Cardiac muscle cell (in vitro differentiated cells and primary cell): ENCODE measurements at places on chromosomes 7 and 10. TPM values are rescaled to one million over a fixed set of nuclear protein-coding genes. Genes with fewer than 3 reads are reported as not detected.

- H3K4me1 ChIP-seq = peaks cover 17% of the 10 kb centered on the region
- H3K27me3 ChIP-seq = no peaks in the 10 kb centered on the region
- H3K27ac ChIP-seq = no peak overlapping the region
- no peak overlapping the region for H3K4me3 ChIP-seq
These were observed 145.0 kb downstream of the ELFN1 start for GRCh38 chr7:1815051-1815481.

TMEM178B gene
- total RNA-seq = 0.07 and 0.39 TPM in 2 replicates

SEMA3E gene
- 0.78 and 0.92 TPM in 2 replicates for total RNA-seq

CEP55 gene
- total RNA-seq = 2.8 and 23.8 TPM in 2 replicates

GRCh38 chr7:113087071-113087998 is 708 bp upstream of the GPR85 start:
- peak; percentile 78 for DNase-seq
- H3K4me1 ChIP-seq = no peaks in the 10 kb centered on the region
- no peak overlapping the region for H3K27ac ChIP-seq
- H3K36me3 ChIP-seq = no peaks in the 10 kb centered on the region
- H3K27me3 ChIP-seq = peaks cover 2% of the 10 kb centered on the region

GRCh38 chr7:149865437-149865836 is 8.3 kb upstream of the ATP6V0E2 start:
- H3K4me1 ChIP-seq = no peaks in the 10 kb centered on the region
- no peak overlapping the region for H3K4me3 ChIP-seq
- no peaks in the 10 kb centered on the region for H3K27me3 ChIP-seq
- no peak for DNase-seq
- H3K27ac ChIP-seq = no peak overlapping the region

DNA sequence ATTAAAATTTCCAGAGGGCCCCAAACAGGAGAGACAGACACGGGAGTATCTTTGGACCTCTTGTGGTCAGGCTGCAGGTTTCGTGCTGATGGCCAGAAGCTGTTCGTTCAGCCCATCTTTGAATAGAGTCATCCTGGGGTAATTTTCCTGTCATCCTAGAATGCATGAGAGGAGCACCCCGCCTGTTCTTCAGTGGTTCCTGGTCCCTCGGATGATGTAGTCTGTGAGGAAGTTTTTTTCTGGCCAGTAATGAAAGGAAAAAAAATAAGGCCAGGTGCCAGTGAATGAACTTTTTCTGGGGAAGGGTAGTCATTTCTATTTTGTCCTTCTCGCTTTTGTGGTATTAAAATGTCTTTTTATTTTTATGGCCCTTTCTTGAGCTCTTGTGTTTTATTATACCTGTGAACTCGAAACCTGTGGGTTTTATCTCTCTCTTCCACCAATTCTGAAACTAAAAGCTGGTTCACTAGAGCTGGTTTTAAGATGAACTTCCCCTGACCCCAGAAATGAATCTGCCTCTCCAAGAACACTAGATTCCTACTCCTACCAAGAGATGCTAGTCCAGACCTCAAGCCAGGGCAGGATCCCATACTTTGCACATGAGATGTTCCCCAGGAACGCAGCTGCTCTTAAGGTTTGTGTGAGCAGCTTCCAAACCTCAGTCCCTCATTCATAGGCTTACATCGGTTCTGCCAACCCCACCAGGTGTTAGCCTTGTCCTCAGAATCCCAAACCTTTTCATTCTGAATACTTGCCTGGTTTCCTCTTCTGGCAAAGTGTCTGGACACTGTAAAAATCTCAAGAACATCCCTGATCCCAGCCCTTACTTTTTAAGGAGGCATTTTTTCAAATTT is 15.4 kb upstream of the MEST start:
- no peaks in the 10 kb centered on the region for H3K27me3 ChIP-seq
- no peak for DNase-seq
- H3K36me3 ChIP-seq = no peaks in the 10 kb centered on the region
- no peak overlapping the region for H3K27ac ChIP-seq

- no peak overlapping the region for H3K4me3 ChIP-seq
- no peaks in the 10 kb centered on the region for H3K4me1 ChIP-seq
- DNase-seq = no peak
- H3K27ac ChIP-seq = no peak overlapping the region
These were observed 102.5 kb downstream of the PCLO start for GRCh38 chr7:83060218-83060617.

- DNase-seq = no peak
- no peaks in the 10 kb centered on the region for H3K36me3 ChIP-seq
- H3K4me1 ChIP-seq = no peaks in the 10 kb centered on the region
- H3K4me3 ChIP-seq = no peak overlapping the region
- no peaks in the 10 kb centered on the region for H3K27me3 ChIP-seq
- no peak overlapping the region for H3K27ac ChIP-seq
These were observed 105.8 kb downstream of the ARHGAP22 start for GRCh38 chr10:48498940-48499510.

- no peak overlapping the region for H3K4me3 ChIP-seq
- H3K27ac ChIP-seq = peak overlapping the region; percentile 80
- H3K27me3 ChIP-seq = no peaks in the 10 kb centered on the region
- no peaks in the 10 kb centered on the region for H3K36me3 ChIP-seq
- peaks cover 38% of the 10 kb centered on the region for H3K4me1 ChIP-seq
These were observed 193.5 kb downstream of the CFTR start for GRCh38 chr7:117673367-117673766.

LBX1 gene
- not detected in 2 replicates for total RNA-seq

CPN1 gene
- total RNA-seq = not detected in 2 replicates

DNA sequence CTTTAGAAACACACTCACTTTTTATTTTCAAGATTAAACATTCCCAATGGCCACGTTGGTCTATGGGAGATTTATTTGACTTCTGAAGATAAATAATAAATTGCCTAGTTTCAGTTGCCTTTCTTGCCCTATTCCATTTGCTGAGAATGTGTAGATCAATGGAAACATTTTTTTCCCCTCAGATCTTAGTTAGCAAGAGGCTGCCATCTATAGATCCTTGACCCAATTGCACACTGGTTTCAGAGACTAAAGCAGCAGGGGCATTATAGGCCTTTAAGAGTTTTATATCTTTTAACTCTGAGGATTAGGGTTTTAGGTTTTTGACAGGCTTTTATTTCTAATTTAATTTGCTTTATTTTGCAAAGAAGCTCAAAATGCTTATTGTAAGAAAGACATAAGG is 163.2 kb upstream of the GPR26 start:
- H3K36me3 ChIP-seq = no peaks in the 10 kb centered on the region
- no peak overlapping the region for H3K4me3 ChIP-seq
- H3K27me3 ChIP-seq = no peaks in the 10 kb centered on the region
- H3K27ac ChIP-seq = no peak overlapping the region
- peak; percentile 24 for DNase-seq
- H3K4me1 ChIP-seq = no peaks in the 10 kb centered on the region

COL26A1 gene
- 14.8 and 44.8 TPM in 2 replicates for total RNA-seq

DNA sequence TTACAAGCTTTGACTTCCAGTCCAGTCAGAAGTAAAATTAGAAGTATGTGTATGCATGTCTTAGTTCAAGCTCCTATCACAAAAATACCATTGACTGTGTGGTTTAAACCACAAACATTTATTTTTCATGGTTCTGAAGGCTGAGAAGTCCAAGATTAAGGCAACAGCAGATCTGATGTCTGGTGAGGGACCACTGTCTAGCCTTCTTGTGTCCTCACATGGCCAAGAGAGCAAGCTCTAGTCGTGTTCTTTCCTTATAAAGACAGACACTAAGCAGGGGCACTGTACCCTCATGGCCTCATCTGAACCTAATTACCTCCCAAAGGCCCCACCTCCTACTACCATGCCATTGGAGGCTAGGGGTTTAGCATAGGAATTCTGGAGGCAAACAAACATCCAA is 41.3 kb upstream of the ARL4A start:
- no peaks in the 10 kb centered on the region for H3K27me3 ChIP-seq
- DNase-seq = peak; percentile 41
- H3K27ac ChIP-seq = no peak overlapping the region
- H3K4me3 ChIP-seq = no peak overlapping the region
- no peaks in the 10 kb centered on the region for H3K4me1 ChIP-seq
- H3K36me3 ChIP-seq = no peaks in the 10 kb centered on the region

DLX5 gene
- not detected in 2 replicates for total RNA-seq

DNA sequence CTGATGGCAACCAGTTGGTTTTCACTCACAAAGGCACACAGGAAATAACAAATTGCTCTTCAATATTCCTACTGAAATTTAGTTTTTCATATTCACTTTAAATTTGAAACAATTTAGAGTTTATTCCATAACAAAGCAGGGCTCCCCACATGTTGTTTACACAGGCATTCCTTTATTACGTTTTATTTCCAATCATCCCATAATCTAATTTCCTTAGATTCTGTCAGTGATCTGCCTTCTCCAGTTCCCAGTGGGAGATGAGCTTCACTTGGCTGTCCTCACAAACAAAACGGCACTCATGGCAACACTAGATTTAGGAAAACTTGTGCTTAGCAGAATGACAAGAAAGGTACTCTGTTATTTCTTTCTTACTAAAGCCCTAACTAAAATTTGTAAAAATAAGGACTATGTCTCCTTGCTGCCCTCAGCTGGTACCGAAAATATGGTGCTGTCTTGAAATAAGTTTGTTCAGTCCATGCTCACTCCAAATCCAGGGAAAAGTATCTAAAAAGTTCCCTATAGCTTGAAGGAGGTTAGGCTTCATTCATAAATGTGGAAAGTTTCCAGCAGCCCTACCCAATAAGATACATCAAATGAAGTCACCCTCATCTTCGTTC is 23.0 kb downstream of the PHYH start:
- H3K36me3 ChIP-seq = peaks cover 3% of the 10 kb centered on the region
- H3K4me3 ChIP-seq = no peak overlapping the region
- no peaks in the 10 kb centered on the region for H3K4me1 ChIP-seq
- no peak for DNase-seq

DNA sequence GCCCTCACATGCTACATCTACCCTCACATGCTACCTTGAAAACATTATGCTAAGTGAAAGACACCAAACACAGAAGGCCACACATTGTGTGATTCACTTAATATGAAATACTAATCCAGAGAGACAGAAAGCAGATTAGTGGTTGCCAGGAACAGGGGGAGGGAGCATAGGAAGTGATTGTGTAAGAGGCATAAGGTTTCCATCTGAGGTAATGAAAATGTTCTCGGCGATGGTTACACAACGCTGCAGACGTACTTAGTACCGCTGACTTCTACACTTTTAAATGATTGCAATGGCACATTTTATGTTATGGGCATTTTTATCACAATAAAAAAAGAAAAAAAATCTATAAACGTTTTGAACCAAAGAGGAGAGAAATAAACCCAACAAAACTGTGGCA is 742.3 kb downstream of the TYW1 start:
- H3K4me1 ChIP-seq = no peaks in the 10 kb centered on the region
- DNase-seq = no peak
- H3K27ac ChIP-seq = no peak overlapping the region
- no peaks in the 10 kb centered on the region for H3K27me3 ChIP-seq

DNA sequence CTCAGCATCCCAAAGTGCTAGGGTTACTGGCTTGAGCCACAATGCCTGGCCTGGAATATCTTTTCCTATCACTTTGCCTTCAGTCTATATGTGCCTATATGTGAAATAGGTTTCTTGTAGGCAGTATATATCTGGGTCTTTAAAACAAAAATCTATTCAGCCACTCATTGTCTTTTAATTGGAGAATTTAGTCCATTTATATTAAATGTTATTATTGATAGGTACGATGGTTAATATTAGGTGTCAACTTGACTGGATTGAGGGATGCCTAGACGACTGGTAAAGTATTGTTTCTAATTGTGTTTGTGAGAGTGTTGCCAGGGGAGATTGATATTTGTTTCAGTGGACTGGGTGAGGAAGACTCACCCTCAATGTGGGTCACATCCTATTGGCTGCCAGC is 73.4 kb downstream of the FBXL13 start:
- H3K27ac ChIP-seq = no peak overlapping the region
- no peaks in the 10 kb centered on the region for H3K36me3 ChIP-seq
- H3K4me1 ChIP-seq = no peaks in the 10 kb centered on the region
- H3K27me3 ChIP-seq = no peaks in the 10 kb centered on the region

DNA sequence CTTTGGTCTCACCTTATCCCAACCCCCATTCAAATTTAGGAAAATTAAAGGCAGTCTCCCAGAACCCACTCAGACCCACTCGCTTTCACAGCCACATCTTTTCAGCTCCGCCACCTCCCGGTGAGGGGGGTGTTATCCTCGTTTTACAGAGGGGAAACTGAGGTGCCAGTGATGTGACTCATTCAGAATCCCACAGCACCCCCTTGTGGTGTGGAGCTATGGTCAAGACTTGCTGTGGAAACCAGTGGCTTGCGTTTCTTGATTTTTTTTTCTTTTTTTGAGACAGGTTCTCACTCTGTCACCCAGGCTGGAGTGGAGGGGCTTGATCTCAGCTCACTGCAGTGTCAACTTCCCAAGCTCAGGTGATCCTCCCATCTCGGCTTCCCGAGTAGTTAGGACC is 27.6 kb downstream of the SLC35G1 start:
- H3K4me1 ChIP-seq = peaks cover 5% of the 10 kb centered on the region
- no peaks in the 10 kb centered on the region for H3K36me3 ChIP-seq
- H3K4me3 ChIP-seq = no peak overlapping the region
- H3K27me3 ChIP-seq = no peaks in the 10 kb centered on the region

SFTPD gene
- 0.15 and 1.1 TPM in 2 replicates for total RNA-seq

DNA sequence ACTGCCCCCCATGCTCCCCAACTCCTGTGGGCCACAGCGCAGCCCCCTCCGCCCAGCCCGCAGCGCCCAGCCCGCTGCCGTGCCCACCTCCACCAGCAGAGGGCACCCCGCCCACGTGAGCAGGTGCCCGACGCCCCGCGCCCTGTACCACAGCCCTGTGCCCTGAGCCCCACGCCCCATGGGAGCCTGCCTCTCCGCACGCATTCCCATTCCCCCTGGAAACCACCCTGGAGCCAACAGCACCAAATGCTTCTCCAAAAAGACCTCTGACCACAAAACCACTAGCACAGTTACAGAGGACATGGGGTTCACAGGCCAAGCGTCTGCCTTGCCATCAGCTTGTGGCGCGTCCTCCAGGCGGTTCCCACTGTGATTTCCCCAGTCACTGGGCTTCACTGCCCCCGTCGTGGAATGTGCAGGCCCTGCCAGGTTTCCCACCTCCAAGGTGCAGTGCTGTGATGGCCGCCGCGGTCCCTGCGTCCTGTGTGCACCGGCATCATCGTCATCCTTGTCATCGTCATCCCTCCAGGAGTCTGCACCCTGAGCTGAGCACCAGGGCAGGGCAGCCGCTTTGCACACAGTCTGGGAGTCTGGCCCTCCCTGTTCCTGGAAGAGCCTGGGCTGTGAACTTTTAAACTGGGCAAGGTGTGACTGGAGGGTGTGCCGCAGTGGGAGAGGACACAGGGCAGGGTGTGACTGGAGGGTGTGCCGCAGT is 61.7 kb downstream of the PWWP2B start:
- peak; percentile 38 for DNase-seq
- no peaks in the 10 kb centered on the region for H3K27me3 ChIP-seq
- H3K27ac ChIP-seq = no peak overlapping the region

- H3K27ac ChIP-seq = peak overlapping the region; percentile 36
- H3K27me3 ChIP-seq = no peaks in the 10 kb centered on the region
- H3K4me3 ChIP-seq = no peak overlapping the region
These were observed 113.7 kb upstream of the PDLIM1 start for GRCh38 chr10:95404462-95404858.

DNA sequence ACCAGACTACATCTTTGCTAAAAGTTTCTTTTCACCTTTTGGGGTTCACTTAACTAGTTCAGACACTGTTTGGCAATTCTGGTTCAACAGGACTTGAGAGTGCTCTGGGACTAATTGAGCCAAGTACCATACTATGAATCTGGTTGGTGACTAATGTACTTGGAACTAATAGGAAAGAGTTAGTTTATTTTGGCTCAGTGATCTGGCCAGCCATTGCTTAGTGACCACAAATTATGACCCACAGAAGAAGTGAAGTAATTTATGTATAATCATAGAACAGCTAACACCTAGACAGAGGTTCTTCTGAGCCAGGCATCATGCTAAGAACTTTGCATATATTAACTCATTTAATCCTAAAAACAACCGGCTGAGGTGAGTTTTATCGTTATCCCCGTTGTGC is 126.5 kb upstream of the JCAD start:
- no peak overlapping the region for H3K27ac ChIP-seq
- peak; percentile 89 for DNase-seq
- no peaks in the 10 kb centered on the region for H3K27me3 ChIP-seq
- H3K4me3 ChIP-seq = no peak overlapping the region
